ENCODE measurements at places on chromosomes 1 and 21. TPM values are rescaled to one million over a fixed set of nuclear protein-coding genes. Genes with fewer than 3 reads are reported as not detected.

DNA sequence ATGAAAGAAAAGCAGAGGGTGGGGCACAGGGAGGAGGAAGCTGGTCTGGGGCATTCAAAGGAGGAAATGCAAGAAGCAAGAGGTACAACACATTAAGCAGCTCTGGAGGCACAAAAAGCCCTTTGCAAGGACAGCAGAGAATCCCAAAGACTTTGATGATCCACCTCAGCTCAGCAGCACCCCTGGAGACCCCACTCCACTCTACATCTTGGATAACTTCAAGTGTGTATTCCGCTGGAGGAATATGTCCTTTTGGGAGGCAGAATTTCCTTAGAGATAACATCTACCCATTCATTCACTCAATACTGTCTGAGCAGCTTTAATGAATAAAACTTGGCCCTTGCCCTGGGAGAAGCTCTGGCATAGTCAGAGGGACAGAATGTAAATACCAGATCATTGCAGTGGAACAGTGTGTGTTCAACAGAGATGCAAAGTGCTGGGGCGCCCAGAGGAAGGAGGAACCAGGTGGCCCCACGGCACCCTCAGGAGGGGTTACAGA, 599.7 kb downstream of the KIF26B start:
- H3K4me1 ChIP-seq: no peaks in the 10 kb centered on the region
- DNase-seq: no peak
- H3K4me3 ChIP-seq: no peak overlapping the region

- H3K27me3 ChIP-seq: no peaks in the 10 kb centered on the region
- peaks cover 3% of the 10 kb centered on the region for H3K4me1 ChIP-seq
- H3K36me3 ChIP-seq: no peaks in the 10 kb centered on the region
- no peak overlapping the region for H3K4me3 ChIP-seq
These were observed 68.5 kb downstream of the DYRK1A start for GRCh38 chr21:37435120-37435519.

GRCh38 chr1:198168227-198168626, 11.4 kb downstream of the NEK7 start:
- no peak overlapping the region for H3K27ac ChIP-seq
- H3K27me3 ChIP-seq: no peaks in the 10 kb centered on the region
- no peaks in the 10 kb centered on the region for H3K36me3 ChIP-seq

GRCh38 chr1:10625076-10625475, 150.3 kb downstream of the PEX14 start:
- H3K4me1 ChIP-seq: no peaks in the 10 kb centered on the region

Gene GSTM1
- polyA plus RNA-seq: 0.55 TPM

Gene RPRD2
- 13.4 TPM for polyA plus RNA-seq

- no peaks in the 10 kb centered on the region for H3K4me1 ChIP-seq
- no peak overlapping the region for H3K4me3 ChIP-seq
- H3K27ac ChIP-seq: no peak overlapping the region
- no peaks in the 10 kb centered on the region for H3K36me3 ChIP-seq
- DNase-seq: no peak
These were observed 37.5 kb downstream of the EDN2 start for GRCh38 chr1:41446851-41447610.

GRCh38 chr1:21638531-21639341, 30.4 kb downstream of the RAP1GAP start:
- no peaks in the 10 kb centered on the region for H3K36me3 ChIP-seq
- no peak overlapping the region for H3K27ac ChIP-seq
- DNase-seq: peak; percentile 17
- no peak overlapping the region for H3K4me3 ChIP-seq

Gene NT5C1A
- not detected for polyA plus RNA-seq

Measured in fibroblast of lung (primary cell).